ENCODE measurements at places on chromosomes 4 and X.

DNA sequence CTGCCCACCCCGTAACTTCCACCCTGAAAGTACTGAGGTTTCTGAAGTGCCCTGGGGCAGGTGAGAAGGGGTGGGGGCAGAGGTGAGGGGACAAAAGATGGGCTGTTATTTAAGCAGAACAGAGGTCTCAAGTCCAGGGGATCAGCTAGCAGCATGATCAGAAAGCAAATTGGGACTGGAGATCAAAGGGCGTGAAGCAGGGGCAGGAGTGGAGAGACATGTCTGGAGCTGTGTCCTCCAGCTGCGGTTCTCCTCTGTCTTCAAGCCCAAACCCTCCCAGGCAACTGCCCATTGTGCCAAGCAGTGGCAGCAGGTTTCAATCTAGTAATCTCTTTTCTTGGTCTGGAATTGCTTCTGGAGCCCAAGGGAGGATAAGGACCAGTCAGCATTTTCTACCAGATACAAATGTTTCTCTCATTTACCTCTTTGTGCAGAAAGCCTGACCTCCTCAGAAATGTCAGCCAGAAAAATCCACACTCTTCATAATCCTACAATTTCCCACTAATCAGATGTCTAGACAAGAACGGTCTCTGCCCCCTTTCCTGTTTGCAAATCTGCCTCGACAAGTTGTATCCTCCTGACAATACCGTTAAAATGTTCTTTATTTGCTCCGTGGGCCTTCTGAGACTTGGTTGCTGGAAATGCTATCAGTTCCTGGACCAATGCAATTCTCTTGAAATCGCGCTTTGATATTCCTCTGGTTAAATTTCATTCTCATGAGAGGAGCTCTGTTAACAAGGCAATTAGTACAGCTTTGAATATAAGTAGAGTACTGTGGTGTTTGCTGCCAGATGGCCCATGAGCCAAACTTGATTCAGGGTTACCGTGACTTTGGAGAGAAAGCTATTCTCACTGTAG lies 23.2 kb upstream of the RASL11B start:
- no peak for DNase-seq

DNA sequence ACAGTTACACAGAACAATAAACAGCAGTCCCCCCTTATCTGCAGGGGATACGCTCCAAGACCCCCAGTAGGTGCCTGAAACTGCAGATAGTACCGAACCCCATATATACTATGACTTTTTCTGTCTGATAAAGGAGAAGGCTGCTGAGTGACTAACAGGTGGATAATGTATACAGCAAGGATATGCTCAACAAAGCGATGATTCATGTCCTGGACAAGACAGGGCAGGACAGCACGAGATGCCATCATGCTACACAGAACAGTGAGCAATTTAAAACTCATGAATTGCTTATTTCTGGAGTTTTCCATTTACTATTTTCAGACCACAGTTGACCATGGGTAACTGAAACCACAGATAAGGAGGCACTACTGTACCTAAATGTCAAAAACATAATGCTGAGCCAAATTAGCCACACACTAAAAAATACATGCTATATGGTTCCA lies 76.1 kb downstream of the MANBA start:
- no peak for DNase-seq

DNA sequence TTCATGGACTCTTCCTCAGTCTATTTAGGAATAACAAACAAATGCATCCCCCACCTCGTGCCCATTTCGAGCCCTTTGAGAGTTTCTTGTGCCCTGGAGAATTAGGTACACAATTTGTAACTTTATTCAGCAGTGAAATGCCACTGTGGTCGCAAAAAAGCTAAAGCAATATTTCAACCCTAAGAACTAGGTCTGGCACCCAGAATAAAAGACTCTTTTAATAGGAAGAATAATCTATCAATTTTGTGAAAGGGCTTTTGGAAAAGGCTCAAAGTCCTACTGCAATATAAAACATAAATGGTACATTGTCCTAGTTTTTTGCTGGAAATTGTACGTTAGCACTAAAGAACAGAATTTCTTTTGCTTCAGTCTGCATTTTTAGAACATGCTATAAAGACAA lies 304.6 kb upstream of the TENM3 start:
- DNase-seq, result no peak

DNA sequence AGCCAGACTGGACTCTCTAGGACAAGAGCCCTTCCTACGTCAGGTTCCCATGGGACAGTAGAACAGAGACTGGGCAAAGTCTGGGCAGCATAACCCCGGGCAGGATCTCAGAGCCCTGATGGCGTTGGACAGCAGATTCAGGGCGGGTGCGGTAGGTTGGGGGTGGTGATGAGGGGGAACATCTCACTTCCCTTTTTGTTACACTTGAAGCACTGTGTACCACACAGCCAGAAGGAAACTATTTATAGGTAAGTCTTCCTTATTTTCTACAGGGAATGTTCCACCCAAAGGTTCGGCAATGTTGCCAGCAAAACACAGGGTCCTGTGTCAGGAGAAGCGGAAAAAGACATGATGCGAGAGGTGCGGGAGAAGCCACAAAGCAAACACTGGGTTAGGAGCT lies 54.3 kb downstream of the TSC22D3 start:
- no peak for DNase-seq

GRCh38 chrX:133953078-133953477 lies 32.3 kb downstream of the GPC3 start:
- no peak for DNase-seq

DNA sequence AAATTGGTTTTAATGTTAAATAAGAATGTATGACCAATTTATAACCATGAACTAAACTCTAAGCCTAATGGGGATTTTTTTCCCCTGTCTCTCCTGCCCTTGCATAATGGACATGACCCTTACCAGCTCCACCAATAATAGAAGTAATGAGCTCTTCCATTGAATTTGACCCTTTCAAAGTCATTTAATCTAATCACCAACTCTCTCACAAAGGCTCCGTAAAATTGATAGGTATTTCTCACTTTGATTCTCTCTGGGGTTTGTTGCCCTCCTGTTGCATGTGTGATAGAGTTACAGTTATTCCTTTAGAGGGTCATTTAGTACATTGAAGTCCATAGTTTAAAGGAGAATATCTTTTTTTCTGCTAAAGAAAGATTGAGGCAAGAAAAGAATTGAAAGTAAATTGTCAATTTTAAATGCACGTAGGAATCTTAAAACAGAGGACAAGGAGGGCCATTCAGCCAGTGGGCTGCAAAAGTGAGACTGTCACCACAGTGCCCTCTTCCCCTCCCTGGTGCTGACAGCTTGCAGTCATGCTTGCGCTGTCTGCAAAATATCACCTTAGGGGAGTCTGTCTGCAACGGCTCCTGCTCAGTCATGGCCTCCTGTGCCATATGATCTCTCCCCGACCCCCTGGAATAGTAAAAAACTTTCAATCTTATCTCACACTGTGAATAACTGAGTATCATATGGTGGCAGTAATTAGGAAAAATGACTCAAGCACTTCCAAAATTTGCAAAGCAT lies 307.5 kb upstream of the GNPDA2 start:
- DNase-seq, result no peak

DNA sequence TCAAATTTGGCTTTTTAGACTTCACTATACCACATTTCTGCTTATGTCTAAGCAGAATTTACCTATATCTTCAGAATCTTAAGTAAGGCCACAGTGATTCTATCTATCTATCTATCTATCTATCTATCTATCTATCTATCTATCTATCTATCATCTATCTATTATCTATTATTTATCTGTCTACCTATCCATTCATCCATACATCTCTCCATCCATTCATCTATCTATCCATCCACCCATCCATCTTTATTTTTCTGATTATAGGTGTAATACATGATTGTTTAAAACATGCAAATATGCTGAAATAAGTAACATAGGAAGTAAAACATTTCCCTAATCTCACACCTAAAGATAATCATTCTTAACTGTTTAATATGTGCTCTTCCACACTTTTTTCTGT lies 18.8 kb downstream of the ADGRG4 start:
- DNase-seq, result no peak

GRCh38 chrX:41275661-41276609 lies 58.0 kb upstream of the DDX3X start:
- DNase-seq, result peak; percentile 41

DNA sequence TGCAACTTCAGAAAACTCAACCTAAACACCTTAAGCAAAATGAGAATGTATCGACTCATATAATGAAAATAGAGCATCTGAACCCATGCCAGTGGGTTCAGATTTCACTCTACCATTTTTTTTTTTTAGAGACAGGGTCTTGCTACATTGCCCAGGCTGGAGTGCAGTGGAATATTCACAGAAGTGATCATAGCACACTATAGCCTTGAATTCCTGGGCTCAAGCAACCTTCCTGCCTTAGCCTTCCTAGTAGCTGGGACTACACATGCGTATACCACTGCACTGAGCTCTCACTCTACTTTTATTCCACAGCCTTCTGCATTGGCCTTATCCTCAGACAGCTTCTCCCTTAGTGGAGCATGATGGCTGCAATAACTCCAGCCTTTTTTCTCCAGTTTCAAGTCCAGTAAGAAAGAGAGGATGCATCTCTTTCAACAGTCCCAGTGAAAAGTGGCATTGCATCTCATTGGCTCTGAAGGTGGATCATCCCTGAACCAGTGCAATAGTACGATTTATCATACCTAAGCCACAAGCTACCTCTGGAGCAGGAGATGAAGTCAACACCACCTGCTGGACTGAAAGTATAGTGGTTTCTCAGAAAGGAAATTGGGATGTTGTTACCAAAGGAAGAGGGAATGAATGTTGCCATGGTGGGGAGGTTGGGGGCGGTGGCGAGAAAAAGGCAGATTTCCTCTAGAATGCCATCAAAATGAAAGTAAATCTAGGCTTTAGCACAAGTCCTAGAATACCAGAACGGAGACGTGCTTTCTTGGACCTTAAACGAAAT lies 2.0 kb upstream of the SOD3 start:
- DNase-seq, result no peak

- no peak for DNase-seq
These were observed 62.4 kb upstream of the MSANTD1 start for GRCh38 chr4:3186609-3187008.

DNA sequence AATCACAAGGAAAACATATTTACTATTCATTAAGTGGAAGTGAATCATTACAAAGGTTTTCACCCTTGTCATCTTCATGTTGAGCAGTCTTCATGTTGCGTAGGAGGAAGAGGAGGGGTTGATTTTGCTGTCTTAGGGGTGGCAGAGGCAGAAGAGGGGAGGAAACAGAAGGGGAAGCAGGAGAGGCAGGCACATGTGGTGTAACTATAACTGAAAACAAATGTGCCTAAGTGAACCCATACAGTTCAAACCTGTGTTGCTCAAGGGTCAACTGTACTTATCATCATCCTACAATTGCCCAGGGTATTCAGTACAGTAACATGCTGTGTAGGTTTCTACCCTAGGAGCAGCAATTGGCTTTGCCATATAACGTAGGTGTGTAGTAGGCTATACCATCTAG lies 47.2 kb downstream of the SYNPO2 start:
- no peak for DNase-seq

DNA sequence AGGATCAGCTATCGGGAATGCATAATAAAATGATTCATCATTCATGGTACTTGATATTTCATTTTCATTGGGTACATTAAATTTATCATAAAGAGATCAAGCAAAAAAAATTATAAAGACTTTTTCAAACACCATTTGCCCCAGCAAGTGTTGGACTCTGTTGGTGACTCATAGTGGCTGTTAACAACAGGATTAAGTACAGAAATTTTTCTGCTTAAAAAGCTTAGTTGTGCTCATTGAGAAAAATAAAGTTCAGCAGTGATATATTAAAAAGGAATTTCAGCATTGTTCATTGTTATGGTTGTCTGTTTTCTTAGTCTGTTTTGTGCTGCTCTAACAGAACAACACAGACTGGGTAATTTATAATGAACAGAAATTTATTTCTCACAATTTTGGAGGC lies 86.2 kb upstream of the PCDH10 start:
- DNase-seq, result no peak

DNA sequence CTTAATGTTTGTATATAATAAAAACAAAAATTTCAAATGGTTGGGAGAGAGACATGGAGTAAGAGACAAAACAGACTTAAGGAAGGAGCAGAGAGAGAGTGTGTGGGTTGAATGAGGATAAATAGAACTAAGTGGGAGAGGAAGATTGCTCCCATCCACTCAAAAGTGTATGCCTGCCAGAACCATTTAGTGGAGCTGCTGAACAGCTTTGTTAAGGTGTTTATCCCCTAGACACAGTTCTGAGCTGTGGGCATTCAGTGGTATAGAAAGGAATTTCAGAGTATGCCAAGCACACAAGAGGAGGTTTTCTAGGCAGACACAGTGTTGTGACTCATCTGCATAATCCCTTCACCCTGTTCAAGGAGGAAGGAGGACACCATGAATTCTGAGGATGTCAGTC lies 508.6 kb upstream of the EPHA5 start:
- DNase-seq, result no peak

DNA sequence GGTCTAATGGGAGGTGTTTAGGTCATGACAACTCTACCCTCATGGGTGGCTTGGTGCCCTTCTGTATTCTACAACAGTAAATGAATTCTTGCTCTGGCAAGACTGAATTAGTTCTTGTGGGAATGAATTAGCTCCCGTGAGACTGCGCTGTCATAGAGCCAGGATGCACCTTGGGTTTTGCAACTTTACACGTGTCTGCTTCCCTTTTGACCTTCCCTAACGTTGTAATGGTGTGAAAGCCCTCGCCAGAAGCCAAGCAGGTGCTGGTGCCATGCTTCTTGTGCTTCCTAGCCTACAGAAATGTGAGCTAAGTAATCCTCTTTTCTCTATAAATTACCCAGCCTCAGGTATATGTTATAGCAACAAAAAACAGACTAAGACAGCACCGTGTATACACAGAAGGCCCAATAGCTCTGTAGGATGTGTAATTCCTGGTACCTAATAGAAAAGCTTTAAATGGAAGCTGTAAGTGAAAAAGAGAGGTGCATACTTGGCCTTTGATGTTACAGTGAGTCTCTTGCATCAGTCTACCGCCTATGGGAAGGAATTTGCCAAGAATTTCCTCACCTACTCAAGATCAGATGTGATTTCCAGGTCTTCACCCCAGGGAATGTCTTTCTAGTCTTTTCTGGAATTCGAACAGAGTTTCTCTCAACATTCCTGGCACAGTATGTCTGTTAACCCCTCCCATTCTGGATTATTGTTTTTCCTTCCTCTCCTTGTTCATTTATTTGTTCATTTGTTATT lies 3.2 kb upstream of the ENPEP start:
- DNase-seq, result no peak

DNA sequence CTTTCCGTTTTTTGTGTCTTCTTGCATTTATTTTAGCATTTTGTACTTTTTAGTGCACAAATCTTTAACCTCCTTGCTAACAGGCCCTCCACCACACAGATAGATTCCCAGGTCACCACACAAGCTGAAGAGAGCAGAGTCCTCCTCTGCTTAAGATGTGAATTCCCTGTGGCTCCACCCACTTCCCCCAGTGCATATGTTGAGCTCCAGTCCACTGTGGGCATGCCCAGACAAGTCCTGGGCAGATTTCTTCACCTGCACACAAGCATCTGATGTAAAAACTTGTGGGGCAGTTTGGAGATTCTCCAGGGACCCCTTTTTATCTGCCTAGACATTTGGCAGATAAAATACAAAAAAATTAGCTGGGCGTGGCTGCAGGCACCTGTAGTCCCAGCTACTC lies 19.8 kb upstream of the PASD1 start:
- no peak for DNase-seq

- DNase-seq, result no peak
These were observed 311.2 kb upstream of the GATB start for GRCh38 chr4:152072001-152072485.

- DNase-seq, result no peak
These were observed 69.7 kb downstream of the RPS6KA6 start for GRCh38 chrX:84118315-84118714.

- DNase-seq, result no peak
These were observed 34.9 kb downstream of the FHDC1 start for GRCh38 chr4:152971053-152971452.

GRCh38 chr4:23373261-23373660 lies 516.6 kb downstream of the PPARGC1A start:
- DNase-seq, result no peak

GRCh38 chr4:169314906-169315305 lies 44.1 kb upstream of the SH3RF1 start:
- peak; percentile 26 for DNase-seq
